ENCODE measurements at places on chromosomes 6 and 20. TPM values are rescaled to one million over a fixed set of nuclear protein-coding genes. Genes with fewer than 3 reads are reported as not detected.

- H3K4me3 ChIP-seq, result no peak overlapping the region
- no peak for DNase-seq
- H3K36me3 ChIP-seq, result no peaks in the 10 kb centered on the region
Observed at GRCh38 chr6:12369781-12370262, 79.7 kb downstream of the EDN1 start.

GRCh38 chr6:117985916-117986315 is 78.9 kb downstream of the SLC35F1 start:
- DNase-seq, result peak; percentile 6
- no peaks in the 10 kb centered on the region for H3K27me3 ChIP-seq
- no peaks in the 10 kb centered on the region for H3K4me1 ChIP-seq
- H3K4me3 ChIP-seq, result no peak overlapping the region
- H3K36me3 ChIP-seq, result no peaks in the 10 kb centered on the region

GRCh38 chr20:64095927-64096326 is 11.4 kb downstream of the NPBWR2 start:
- H3K4me3 ChIP-seq, result no peak overlapping the region
- H3K36me3 ChIP-seq, result no peaks in the 10 kb centered on the region
- H3K4me1 ChIP-seq, result no peaks in the 10 kb centered on the region
- H3K27ac ChIP-seq, result no peak overlapping the region
- H3K27me3 ChIP-seq, result peaks cover under 1% of the 10 kb centered on the region

ID1 gene
- 452 TPM for total RNA-seq

DNA sequence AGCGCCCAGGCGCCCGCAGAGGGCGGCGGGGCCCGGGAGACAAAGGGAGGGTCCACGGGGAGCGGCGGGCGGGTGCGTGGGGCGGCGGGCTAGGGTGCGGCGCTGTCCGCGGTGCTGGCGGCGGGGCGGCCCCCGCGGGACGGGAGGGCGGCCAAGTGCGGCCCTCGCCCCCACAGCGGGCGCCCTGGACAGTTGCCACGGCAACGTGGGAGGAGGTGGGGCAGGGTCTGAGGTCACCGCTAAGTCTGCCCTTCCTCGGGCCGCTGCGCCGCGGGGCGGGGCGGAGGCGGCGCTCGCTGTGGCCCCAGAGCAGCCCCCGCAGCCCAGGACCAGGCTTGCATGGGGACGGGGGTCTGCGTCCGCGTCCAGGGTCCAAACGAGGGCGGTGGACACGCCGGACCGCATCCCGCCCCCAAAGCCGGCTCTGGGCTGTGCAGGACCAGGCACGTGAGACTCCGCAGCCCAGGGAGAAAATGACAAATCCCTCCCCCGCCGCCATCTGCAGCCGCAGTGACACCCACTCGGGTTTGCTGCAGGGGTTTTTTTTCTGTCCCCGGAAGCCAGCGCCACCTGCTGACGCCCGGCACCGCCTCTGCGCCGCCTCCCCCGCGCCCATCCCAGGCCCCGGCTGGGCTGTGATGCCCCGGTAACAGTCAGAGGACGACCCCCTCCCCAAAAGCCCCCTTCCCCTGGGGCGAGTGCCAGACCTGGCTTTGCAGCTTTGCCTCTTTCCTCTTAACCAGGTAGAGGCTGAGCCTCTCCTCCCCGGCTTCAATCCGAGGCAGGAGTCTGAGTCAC is 36.8 kb downstream of the YTHDF1 start:
- no peaks in the 10 kb centered on the region for H3K36me3 ChIP-seq
- peaks cover 43% of the 10 kb centered on the region for H3K27me3 ChIP-seq
- no peak overlapping the region for H3K27ac ChIP-seq
- peak overlapping the region; percentile 52 for H3K4me3 ChIP-seq
- H3K4me1 ChIP-seq, result peaks cover 29% of the 10 kb centered on the region

DNA sequence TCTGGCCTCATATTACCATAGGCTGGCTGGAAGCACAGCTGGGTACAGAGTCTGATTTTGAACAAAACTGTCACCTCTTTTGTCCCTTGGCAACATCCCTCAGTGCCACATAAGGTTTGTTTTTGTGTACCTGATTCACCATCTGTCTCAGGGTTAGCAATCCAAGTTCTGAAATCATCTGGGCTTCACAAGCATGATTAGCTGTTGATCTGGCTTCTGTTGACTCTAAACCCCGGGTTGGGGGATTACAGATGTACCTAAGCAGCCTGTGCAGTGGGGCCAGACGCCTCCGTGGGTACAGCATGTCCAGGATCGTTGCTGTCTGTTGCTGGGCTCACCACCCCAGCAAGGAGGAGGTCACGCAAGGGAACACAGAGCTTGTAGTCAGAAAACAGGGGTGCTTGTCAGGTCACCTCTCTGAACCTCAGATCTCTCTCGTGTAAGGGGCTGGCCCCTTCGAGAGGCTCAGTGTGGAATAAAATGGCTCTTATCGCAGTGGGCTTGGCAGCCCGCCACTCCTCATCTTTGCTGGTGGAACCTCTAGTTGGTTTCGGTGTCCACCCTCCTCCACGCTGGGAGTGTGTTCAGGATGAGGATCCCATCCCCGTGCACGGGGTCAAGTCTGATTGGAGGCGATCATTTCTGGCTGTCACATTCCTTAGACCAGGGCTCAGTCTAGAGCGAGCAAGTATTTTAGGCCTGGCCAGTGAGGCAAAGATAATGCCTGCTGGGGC is 39.2 kb upstream of the ZNF831 start:
- H3K4me1 ChIP-seq, result peaks cover 29% of the 10 kb centered on the region
- no peak overlapping the region for H3K27ac ChIP-seq
- no peaks in the 10 kb centered on the region for H3K27me3 ChIP-seq
- H3K36me3 ChIP-seq, result no peaks in the 10 kb centered on the region

DNA sequence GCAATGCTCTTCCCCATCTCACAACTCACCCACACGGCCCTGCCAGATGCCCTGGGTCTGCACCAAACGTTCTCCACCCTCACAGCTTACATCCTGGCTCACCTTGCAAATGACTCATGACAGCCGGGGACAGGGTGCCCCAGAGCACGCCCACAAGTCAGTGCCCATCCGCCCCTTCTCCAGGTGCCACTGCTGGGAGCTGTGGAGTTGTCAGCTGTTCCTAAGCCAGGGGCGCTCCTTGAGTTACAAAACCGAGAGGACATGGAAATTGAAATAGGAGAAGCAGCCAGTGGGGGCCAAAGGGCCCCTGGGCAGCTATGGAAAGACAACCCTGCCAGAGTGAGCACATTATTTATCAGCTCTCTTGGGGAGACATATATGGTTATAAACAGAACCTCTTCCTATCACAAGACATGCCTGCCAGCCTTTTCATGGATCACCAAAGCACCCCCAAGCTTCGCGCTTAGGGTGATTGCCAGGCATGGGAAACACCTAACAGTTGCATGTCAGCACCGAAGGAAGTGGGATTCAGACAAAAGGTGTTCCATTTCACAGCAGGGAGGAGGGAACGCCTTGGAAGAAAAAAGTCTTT is 236.8 kb downstream of the LY86 start:
- H3K27me3 ChIP-seq, result no peaks in the 10 kb centered on the region
- no peak overlapping the region for H3K4me3 ChIP-seq
- no peak for DNase-seq
- H3K4me1 ChIP-seq, result peaks cover 5% of the 10 kb centered on the region

DNA sequence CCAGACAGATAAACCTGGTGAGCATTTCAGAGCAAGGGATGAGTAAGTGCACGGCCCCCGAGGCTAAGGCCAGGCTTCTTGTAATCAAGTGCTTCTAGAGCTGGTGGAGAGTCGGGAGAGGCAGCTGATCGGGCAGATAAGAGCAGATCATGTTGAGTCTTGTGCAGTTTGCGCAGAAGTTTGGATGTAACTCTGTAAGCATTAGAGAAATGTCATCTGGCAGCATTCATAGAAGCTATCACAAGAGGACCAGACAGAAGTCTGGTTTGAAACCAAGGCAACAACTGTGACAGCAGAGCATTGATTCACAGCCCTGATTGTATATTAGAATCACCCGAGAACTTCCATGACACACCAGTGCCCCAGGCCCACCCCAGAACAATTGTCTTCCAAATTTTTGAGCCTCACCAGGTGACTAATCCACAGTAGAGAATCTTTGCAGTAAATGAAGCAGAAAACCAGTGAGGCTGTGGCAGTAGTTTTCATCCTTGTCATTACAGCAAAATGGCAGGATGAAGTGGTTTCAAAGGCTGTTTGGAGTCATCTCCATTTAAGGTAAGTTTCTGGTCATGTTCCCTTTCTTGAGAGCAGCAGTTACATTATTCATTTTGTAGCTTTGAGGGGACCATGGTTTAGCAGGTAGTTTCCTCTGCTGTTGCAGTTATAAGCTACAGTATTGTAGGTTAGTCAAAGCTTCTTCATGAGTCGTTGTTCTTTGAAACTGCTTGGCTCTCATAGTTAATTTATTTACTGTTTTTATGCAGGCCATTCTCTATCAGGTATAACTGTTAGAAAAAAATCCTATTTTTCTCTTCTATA is 84.1 kb downstream of the RNF217 start:
- no peaks in the 10 kb centered on the region for H3K36me3 ChIP-seq
- peak; percentile 8 for DNase-seq
- no peak overlapping the region for H3K4me3 ChIP-seq
- H3K4me1 ChIP-seq, result peaks cover 5% of the 10 kb centered on the region
- no peak overlapping the region for H3K27ac ChIP-seq

WFDC12 gene
- total RNA-seq, result not detected

GRCh38 chr6:168475188-168476013 is 34.4 kb downstream of the SMOC2 start:
- no peak overlapping the region for H3K27ac ChIP-seq
- no peak overlapping the region for H3K4me3 ChIP-seq
- DNase-seq, result no peak
- no peaks in the 10 kb centered on the region for H3K27me3 ChIP-seq
- H3K36me3 ChIP-seq, result no peaks in the 10 kb centered on the region

LTA gene
- total RNA-seq, result not detected

RBPJL gene
- total RNA-seq, result 1.4 TPM

TFAP2A gene
- not detected for total RNA-seq

PLG gene
- not detected for total RNA-seq

GPR63 gene
- total RNA-seq, result 19.6 TPM

L3MBTL1 gene
- 17.4 TPM for total RNA-seq

- peaks cover 44% of the 10 kb centered on the region for H3K4me1 ChIP-seq
- no peaks in the 10 kb centered on the region for H3K27me3 ChIP-seq
- H3K36me3 ChIP-seq, result 0 out of 2 replicates have a peak, but pooled peaks cover 4% of the 10 kb centered on the region
- peak overlapping the region; percentile 85 for H3K27ac ChIP-seq
Observed at GRCh38 chr6:10557913-10558312, 36.8 kb downstream of the GCNT2 start.

GRCh38 chr6:16663901-16664300 is 97.4 kb downstream of the ATXN1 start:
- no peak for DNase-seq
- H3K27ac ChIP-seq, result no peak overlapping the region
- no peaks in the 10 kb centered on the region for H3K36me3 ChIP-seq
- no peak overlapping the region for H3K4me3 ChIP-seq
- no peaks in the 10 kb centered on the region for H3K4me1 ChIP-seq
- H3K27me3 ChIP-seq, result no peaks in the 10 kb centered on the region

Data from GM23338 (cell line).